Skin of body (tissue), 3 donors: ENCODE measurements at places on chromosomes 2 and 18. TPM values are rescaled to one million over a fixed set of nuclear protein-coding genes. Genes with fewer than 3 reads are reported as not detected.
A peak's percentile ranks its signal among the peaks of the same experiment; 100 is the strongest.

The ICOS gene
- total RNA-seq = 0.49 TPM

DNA sequence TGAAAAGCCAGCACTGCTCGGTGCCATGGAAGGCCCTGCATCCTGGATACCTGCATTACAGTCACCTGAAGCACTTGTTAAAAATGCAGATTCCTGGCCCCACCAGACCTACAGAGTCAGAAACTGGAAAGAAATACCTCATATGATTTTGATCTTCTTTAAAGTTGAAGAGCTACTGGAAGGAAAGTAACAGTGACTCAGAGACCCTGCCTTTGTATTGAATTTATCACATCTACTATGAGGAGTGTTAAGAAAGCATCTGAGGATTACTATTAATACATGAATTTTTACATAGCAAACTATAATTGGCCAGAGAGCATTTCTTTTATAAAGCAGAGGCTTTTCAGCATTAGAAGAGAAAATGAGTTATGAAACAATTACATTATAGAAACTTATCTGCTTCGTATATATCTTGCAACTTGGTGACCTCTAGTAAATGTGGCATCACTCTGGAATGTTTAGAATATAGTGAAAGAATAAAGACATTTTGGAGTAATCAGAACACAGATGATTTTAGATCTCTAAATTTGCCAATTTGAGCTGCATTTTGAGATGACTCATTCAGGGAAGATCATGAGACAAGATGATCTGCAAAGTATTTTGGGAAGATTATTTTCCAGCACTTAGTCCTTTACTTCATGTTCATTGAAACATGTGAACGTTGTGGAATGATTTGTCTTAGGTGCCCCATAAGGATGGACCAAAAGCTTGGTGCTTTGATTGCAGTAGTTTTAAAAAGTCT, 12.2 kb downstream of the PTPRM start:
- no peak for DNase-seq

GRCh38 chr2:234373060-234373459, 123.8 kb downstream of the ARL4C start:
- no peak for DNase-seq

GRCh38 chr2:215830304-215830703, 183.0 kb downstream of the MREG start:
- DNase-seq = no peak

DNA sequence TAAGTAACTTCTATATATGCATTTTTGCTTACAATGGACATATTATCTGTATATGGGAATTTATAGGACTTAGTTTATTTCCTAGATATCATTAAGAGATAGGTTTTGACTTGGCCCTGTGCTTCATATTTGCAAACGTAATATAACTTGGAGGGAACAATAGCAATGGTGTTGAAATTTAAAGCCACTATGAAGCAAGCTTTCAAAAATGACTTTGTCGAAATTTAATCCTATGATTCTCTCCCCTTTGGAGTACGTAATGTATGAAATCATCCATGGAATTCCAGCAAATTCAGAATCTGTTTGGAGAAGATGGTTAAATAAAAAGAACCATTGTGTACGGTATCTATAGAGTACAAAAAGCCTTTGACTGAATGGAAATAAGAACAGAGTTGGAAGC, 486.3 kb downstream of the ARHGAP15 start:
- peak; percentile 69 for DNase-seq

The RAD51AP2 gene
- 0.20 TPM for total RNA-seq
